ENCODE measurements at places on chromosomes 3 and 15. TPM values are rescaled to one million over a fixed set of nuclear protein-coding genes. Genes with fewer than 3 reads are reported as not detected.

HESX1 gene
- total RNA-seq: not detected

DNA sequence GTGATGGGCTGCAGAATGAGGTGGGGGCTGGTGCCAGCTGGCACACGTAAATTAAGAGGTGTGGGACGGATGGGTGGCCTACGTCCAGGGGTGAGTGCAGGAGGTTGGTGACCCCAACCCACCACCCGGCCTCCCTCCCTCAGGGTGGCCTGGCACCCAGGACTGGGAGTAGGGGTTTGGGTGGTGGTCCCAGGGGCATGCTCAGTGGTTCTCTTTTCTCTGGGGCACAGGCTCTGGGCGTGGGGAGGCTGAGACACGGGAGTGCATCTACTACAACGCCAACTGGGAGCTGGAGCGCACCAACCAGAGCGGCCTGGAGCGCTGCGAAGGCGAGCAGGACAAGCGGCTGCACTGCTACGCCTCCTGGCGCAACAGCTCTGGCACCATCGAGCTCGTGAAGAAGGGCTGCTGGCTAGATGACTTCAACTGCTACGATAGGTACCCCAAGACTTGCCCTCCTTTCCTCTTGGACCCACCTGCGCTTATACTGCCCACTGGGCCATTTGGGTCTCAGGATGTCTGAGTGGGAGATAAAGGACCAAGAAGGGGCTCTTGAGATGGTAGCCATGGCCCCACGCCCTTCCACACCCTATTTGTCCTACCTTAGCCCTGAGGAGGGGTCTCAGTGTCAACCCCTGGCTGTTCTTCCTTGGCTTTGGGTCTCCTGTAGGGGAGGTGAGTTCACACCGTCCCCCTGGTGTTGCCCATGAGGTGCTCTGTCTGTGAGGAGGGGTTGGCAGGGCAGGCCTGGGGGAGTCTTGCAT lies 18.9 kb upstream of the EXOG start:
- DNase-seq: no peak

- no peak for DNase-seq
These were observed 46.9 kb downstream of the NOX5 start for GRCh38 chr15:69061414-69061842.

DNA sequence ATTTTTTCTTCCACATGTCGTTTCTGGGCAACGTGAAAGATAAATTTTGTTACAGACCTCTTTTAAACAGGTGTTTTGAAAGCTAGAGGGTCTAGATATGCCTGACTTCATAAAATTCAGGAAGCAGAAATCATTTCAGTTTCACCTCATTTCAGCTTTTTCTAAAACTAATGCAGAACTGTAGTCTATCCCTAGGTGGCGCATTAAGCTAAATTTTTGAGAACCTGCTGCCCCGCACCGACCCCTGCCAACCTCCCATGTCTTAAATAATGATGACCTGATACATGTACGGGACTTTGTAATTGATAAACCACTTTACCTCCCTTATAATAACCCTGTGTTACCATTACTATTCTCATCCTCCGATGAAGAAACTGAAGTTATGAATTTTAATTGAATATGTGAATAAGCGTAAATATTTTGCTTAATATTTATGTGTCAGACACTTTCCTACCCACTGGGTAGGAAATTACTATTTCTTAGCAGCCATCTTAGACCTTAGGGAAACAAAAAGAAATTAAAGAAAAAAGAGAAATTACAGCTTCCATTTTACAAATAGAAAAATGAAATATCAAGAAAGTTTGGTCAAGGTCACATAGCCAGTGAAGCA lies 78.7 kb upstream of the GCNT3 start:
- no peak for DNase-seq

DNA sequence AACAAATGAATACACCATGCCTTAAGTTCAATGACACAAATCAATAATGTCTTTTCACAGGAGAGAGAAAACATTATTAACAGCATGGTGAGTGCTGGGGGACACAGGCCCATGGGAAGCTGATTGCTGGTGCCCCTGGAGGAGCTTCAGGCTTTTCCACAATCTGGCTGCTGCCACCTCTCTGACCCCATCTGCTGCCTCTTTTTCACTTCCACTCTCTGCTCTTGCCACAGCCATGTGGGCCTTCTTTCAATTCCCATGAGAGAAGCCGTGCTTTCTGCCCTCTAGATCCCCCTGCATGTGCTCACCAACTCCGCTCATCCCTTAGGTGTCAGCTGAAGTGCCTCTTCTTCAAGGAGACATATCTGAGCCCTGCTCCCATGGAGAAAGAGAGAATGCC lies 21.0 kb upstream of the CTXND1 start:
- no peak for DNase-seq

DNA sequence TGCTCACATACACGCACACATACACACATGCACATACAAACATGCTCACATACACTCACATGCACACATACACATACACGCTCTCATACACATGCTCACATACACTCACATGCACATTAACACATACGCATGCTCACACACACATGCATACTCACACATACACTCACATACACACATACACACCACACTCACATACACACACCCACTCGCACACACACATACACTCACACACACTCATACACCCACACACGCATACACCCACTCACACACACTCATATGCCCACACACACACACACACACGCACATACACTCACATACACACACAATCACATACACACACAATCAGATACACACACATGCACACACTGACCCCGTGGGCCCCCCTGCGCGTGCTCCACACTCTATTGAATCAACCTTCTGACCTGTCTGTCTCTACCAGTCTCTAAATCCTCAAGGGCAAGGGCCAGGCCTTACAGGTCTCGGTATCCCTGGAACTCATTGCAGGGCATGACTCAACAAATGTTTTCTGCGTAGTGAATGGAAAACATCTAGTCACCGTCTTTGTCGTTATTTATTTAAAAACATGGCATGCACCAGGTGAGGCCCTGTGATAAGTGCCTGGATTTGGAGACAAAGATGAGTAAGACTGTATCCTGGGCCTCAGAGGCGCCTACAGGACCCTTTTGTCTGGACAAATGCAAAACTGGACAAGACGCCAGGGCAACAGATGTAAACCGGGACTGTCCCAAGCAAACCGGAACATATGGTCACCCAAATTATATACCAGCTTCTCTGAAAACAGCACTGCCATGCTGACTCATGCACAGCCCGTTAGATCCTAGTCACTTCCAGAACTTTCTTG lies 41.8 kb downstream of the GRK7 start:
- no peak for DNase-seq

SACM1L gene
- 25.2 TPM for total RNA-seq

DNA sequence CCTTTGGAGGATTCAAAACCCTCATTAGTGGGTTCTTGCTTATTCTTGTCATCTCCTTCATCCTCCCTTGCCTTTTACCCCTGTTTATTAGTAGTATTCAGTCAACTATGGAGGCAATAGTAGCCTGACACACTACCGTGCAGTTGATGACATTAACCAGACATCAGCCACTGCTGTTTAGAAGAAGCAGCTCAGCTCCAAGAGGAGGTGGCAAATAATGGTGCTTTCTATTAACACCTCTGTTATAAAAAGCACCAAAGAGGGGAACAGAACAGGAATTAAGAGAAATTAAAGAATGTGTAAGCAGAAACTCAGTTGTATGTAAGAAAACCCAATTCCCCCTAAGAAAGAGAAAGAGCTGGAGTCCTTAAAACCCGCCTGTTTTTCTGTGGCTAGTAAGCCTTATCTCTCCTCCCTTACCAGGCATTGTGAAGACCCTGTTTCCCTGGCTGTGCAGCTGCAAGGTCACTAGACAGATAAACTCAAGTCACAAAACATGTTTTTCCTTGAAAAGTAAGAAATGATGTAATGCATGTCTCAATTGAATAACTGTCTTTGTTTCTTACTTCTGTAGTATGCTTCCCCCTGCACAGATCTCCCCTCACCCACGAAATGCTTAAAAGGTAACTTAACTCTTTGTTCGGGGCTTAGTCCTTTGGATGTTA lies 21.2 kb downstream of the CCR4 start:
- DNase-seq: no peak

- DNase-seq: no peak
These were observed 1.4 kb downstream of the ARID3B start for GRCh38 chr15:74542166-74543042.

DNA sequence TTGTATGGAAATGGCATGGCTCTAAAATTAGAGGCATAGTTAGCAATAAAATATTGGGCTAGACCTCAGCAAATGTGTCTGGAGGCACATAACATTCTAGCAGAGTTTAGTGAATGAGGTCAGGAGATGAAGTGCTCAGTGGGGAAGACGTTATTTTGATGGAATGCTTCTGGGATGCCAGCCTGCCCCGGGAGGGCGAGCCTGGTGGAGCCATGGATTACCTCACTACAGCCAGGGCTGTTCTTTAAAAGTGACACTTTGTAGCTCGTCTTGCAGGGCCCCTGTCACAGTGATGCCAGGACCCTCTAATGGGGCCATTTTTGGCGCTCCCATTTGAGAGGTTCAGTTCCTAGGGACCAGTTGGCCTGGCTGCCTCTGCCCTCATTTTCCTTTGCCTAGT lies 48.5 kb downstream of the PXYLP1 start:
- no peak for DNase-seq

- DNase-seq: no peak
These were observed 13.8 kb downstream of the ISG20 start for GRCh38 chr15:88652456-88653199.
